ENCODE measurements at places on chromosomes 1 and 21.

- peak; percentile 26 for DNase-seq
Measured at GRCh38 chr1:227723474-227723873, 11.6 kb downstream of the JMJD4 start.

- no peak for DNase-seq
Measured at GRCh38 chr1:151133018-151133806, 13.2 kb downstream of the SEMA6C start.

- peak; percentile 31 for DNase-seq
Measured at GRCh38 chr1:240255922-240256321, 164.2 kb downstream of the FMN2 start.

DNA sequence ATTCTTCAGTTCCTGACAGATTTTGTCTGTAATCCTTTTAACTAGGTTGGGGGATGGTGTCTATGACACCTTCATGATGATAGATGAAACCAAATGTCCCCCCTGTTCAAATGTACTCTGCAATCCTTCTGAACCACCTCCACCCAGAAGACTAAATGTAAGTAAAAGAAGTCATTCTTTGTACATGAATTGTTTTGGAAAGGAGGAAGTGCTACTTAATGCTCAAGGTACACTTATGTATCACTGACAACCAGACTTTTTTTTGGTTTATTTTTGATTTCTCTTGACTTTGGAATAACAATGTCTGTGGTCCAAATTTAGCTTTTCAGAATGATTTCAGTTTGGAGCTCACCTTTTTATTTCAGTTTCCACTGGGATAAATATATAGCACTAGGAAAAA lies 2.3 kb downstream of the DYRK3 start:
- DNase-seq, result no peak

DNA sequence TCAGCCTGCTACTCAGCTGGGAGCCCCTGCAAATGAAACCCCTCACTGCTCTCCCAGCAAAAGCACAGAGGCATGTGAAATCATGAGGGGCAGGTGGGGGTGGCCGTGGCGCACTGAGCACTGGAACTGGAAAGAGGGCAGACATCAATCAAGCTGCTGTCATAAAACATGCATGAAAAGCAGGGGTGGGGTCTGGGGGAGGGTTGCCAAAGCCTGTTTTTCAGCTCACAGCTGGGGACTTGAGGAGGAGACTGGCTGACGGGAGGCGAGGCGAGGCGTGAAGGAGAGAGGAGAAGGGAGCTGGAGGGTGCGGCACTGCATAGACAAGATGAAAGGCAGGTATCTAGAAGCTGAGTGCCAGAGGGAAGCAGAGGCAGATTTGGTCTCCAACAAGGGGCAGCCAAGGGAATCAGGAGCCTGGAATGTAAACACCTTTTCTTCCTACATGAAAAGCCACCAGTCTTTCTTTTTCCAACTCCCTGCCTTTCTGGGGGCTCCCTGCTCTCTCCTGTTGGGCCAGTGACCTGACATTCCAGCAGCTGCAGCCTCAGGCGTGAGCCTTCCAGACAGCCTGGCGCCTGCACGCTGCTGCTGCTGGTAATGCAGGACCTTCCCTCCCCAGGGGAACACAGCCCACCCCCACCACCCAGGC lies 87.0 kb downstream of the NMNAT2 start:
- DNase-seq, result no peak

GRCh38 chr1:78339490-78339889 lies 151.3 kb upstream of the PTGFR start:
- DNase-seq, result peak; percentile 86

- DNase-seq, result no peak
Measured at GRCh38 chr1:235586413-235586812, 63.2 kb downstream of the GNG4 start.

DNA sequence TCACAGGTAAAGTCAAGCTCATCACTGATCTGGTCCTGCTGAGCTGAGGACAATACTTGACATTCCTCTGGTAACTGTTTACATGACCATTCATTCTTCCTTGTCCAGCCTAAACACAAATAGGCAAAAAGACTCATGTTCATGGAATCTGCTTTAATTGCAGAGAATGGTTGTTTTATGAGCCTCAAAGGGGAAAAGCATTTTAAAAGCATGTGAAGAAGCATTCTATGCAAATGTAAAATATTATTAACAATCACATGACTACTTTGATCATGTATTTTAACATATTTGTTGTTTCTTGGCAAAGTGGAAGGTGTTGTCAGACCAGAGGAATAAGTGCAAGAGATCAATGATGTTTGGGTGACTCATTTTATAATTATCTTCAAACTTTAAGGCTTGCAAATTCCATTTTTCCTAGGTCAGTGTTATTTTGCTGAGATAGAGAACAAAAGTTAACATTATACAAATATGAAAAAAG lies 133.7 kb downstream of the RUNX1 start:
- DNase-seq, result peak; percentile 58

GRCh38 chr1:159071970-159072582 lies 4.5 kb downstream of the AIM2 start:
- DNase-seq, result peak; percentile 65

DNA sequence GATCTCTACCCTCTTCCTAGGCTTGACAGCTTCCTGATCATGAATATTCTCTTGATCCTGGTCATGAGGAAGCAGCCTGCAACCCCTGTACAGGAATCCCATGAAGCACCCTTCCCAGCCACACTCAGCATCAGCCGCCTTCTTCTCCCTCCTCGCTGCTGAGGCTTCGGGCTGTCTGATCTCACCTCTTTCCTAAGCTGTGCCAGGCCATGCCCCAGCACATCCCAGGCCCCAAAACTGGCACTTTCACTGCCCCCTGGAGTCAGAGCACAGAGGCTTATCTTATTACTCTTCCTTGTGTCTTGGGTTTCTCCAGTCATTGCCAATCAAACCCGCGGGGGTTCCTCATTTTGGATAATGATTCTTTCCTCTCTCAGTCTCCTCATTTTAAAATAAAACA lies 259.5 kb downstream of the RGS7 start:
- no peak for DNase-seq

DNA sequence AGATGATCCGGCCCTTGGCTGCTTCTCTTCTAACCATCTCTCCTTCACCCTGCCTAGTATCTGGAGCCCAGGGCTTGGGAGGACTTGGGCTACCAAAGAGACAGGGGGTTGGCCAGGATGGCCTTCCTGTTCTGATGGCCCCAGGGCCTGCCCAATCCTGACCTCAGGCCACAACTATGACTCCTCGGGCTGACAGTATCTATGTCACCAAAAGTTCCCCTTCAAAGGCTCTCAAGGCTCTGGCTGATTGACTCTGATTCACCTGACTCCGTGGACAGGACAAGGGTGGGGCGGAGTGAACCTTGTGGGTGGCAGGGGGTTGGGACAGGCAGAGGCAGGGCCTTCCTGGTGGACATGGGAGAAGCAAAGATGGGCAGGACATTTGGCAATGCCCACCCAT lies 12.7 kb downstream of the MEF2D start:
- no peak for DNase-seq

DNA sequence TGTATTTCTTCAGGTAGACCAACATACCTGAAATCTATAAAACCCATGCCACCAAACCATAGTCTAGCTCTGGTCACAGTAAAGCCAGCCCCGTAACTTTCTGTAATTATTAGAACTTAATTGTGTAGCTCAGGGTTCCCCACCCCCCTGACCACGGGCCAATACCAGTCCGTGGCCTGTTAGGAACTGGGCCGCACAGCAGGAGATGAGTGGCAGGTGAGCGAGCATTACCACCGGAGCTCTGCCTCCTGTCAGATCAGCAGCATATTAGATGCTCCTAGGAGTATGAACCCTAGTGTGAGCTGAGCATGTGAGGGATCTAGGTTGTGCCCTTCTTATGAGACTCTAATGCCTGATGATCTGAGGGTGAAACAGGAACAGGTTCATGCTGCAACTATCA lies 14.6 kb downstream of the TENT5C start:
- DNase-seq, result no peak

GRCh38 chr1:41580021-41580420 lies 95.5 kb upstream of the EDN2 start:
- DNase-seq, result no peak

DNA sequence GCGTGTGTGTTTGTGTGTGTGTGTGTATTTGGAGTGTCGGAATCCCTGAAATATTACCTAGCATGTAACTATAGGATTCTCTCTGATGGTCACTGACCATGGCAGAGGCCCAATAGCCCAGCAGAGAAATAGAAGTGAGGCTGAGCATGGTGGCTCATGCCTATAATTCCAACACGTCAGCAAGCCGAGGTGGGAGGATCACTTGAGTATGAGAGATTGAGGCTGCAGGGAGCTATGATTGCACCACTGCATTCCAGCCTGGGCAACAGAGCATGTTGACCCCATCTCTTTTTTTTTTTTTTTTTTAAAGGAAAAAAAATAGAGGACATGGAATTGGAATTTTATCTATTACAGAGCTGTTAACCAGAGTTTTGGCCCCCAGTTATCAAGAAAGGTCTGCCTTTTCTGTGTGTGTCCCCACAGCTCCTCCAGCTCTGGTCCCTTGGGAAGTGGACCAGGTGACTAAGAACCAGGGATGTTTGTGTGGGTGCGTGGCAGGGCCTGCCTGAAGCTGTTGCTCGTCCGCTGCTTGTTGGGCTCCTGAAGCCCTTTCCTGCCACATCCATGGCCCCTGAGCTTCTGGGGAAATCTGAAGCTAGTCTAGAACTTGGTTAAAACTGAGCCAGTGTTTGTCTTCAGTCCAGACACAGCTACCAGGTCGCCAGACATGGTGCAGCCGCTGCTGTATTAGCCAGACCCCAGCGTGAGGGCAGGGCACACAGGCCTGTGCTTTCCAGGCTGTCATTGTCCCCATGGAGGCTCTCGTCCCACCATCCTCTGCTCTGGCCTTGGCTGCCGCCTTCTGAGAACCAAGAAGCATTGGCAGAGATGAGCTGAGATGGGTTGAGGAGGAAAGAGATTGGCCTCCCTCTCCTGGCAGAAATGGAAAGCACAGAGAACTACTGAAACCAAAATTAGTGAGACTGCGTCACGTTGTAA lies 25.5 kb downstream of the CAPN9 start:
- DNase-seq, result peak; percentile 51

DNA sequence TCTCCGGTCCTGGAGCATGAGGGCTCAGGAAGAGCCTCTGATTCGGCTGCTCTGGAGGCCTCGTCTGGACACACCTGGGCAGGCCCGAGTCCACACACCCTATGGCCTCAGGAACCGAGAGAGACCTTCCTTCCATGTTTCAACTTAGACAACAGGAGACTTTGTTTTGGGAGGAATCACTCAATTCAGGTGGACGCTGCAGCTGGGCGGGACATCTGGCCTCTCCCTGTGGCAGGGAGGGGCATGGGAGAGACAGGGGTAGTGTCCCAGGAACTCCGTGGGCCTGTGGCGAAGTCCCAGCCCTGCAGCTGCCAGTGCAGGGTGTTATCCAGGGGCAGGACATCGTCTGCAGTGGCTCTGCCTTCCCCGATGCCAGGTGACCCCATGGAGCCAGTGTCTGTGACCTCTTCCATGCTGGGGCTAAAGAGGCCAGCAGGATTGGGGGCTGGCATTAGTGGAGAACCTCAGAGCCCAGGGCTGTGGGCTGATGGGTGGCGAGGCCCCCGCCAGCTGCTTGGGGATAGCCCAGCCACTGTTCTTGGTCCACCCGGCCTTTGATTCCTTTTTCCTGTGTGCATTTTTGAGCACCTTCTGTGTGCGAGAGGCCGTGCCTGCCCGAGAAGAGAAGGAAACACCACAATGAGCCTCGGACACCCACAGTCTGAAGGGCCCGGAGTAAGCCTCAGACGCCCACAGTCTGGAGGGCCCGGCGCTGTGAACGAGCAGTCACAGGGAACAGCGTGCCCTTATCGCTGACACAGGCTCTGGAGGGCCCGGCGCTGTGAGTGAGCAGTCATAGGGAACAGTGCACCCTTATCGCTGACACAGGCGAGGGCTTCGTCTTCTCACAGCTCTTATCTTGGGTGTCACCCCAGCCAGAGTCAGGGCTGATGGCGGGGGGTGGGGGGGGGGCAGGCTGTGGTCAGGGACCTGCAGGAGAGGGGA lies 6.2 kb downstream of the COL18A1 start:
- no peak for DNase-seq

DNA sequence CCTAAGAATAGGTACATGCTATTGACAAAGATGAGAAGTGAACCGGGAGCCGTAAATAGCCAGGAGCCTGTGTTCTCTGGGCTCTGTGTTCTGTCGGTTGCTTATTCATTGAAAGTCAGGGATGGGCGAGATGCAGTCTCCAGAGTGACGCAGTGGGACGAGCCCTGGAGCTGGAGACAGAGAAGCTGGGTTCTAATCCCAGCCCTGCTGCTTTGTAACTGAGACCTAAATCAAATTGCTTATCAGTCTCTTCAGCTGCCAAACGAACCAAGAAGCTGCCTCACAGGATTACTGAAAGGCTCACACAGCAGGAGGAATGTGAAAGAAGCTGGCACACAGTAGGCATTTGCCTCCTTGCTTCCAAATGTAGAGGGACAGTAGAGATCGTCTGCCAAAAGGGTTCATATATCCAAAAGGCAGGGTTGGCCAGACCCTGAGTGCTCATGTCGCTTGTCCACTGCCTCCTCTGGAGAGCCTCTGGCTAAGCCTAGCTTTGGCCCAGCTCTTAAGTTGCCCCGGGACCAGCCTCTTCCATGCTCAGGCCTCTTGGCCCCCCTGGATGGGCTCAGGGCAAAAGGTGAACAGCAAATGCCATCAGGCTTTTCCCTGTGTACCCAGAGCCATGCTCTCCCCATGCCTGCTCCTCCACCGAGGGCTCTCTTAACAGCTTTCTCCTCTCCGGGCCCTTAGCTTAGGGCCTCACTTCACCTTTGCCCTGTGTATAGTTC lies 134.2 kb upstream of the IPO9 start:
- DNase-seq, result no peak

GRCh38 chr1:37660664-37661063 lies 26.0 kb upstream of the RSPO1 start:
- DNase-seq, result no peak

DNA sequence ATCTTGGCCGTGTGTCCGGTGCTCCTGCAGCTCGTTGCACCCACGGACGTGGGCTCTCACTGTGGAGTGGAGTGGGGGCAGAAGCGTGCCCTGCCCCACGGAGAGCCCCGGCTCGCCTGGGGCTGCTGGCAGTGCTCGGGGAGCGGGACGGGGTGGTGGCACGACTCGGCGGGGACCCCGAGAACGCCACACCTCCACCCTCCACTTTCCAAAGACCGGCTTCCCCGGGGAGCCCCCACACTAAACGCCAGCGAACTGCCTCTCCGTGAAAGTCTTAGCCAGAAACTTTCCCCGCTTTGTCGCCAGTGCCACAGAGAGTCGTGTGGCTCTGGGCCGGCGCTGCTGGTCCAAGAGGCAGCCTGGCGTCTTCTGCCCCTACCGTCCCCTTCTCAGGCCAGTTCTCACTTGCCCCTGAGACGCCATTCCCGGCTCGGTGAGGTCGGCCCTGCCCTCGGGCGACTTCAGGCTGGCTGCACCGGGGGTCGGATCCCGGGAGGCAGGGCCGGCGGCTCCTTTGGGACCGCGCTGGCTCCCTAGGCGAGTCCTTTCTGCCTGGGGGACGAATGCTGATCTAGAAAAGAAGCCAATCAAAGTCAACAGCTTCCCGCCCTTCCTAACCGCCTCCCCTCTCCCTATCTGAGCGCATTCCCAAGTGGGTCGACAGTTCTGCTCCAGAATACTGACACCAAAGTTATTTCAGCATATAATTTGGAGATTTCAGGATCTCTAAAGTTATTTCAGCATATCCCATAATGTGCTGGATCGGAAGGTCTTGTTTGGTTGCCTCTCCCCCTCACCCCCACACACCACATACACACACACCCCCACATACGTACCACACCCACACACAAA lies 2.6 kb upstream of the SAMD13 start:
- peak; percentile 25 for DNase-seq

Data from fibroblast of lung (primary cell).